ENCODE measurements at places on chromosomes 3 and 15.

DNA sequence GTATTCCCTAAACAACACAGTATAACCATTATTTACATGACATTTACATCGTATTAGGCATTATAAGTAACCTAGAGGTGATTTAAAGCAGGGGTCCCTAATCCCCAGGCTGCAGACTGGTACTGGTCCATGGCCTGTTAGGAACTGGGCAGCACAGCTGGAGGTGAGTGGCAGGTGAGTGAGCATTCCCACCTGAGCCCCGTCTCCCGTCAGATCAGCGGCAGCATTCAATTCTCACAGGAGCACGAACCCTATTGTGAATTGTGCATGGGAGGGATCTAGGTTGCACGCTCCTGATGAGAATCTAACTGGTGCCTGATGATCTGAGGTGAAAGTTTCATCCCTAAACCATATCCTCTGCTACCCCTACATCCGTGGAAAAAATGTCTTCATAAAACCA is 138.2 kb downstream of the ATP10A start:
- DNase-seq, result no peak

- DNase-seq, result no peak
These were observed 75.9 kb downstream of the CD47 start for GRCh38 chr3:108014943-108015342.

GRCh38 chr3:141386611-141387111 is 18.4 kb downstream of the ZBTB38 start:
- no peak for DNase-seq

- DNase-seq, result no peak
These were observed 477.1 kb downstream of the MAGI1 start for GRCh38 chr3:65561617-65562016.

DNA sequence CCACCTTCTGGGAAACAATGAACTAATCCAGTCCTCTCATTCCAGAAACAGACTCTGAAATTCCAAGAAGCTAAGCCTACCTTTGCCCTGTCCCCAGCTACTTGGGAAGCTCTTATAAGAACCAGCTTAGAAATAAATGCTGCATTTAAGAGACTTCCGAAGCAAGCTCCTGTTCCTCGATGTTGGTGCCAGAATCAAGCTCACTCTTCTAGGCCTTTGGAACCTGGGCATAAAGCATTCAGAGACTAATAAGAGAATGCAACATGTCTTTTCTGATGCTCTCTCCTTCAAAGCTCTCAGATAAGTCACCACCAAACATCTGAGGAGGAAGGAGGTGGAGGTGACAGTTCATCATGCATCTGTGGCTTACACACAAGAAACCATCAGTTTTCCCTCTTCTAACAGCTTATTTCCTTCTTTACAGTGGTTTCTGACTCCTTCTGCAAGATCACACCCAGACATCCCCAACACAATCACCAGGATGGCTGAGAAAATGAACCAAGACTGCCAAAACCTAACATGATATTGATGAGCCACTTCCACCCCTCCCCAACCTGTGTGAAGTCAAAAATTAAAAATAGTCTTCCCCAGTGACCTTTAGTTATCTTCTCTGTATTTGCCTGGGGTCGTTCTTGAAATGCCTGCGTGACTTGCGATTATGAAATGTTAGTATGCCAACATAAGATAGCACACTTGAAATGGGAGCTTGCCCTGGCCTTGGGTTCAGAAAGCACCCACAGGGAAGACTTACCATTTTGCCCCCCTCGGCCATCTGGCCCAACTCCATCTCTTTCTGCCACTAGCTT is 11.5 kb downstream of the ARHGEF3 start:
- no peak for DNase-seq

DNA sequence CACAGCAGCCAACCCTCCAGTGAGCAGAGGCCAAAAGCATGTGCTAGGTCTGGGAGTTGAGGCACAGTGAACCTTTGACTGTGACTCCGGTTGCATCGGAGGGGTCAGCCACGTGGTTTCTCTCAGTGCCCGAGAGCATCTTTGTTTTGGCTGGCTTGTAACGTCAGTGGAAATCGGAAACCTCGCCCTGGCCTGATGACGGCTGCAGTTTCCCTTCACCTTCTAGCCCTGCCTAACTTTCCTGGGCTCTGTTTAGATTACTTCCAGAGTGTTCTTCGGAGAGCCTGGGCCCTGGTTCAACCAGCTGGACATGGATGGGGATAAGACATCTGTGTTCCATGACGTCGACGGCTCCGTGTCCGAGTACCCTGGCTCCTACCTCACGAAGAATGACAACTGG is 56.6 kb downstream of the MESD start:
- DNase-seq, result no peak

DNA sequence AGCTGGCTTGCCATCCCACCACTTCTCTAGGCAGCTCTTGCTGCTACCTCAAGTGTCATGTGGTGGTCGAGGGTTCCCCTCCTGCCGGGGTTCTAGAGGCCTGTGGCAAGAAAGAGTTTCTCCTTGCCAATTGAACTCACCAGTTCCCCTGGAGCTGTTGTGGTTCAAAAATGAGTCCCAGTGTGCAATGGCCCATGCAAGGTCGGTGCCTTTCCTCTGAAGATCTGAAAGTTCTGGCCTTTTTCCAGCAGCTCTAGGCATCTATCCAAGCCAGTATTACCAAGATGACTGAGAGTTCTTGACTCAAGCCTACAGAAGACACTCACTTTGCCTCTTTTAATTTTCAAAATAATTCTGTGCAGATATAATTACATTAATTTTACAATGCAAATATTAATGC is 163.6 kb downstream of the KCNMB2 start:
- no peak for DNase-seq

GRCh38 chr15:65579762-65580161 is 31.2 kb downstream of the INTS14 start:
- DNase-seq, result no peak

- no peak for DNase-seq
These were observed 3.3 kb downstream of the SHISA5 start for GRCh38 chr3:48500656-48501055.

DNA sequence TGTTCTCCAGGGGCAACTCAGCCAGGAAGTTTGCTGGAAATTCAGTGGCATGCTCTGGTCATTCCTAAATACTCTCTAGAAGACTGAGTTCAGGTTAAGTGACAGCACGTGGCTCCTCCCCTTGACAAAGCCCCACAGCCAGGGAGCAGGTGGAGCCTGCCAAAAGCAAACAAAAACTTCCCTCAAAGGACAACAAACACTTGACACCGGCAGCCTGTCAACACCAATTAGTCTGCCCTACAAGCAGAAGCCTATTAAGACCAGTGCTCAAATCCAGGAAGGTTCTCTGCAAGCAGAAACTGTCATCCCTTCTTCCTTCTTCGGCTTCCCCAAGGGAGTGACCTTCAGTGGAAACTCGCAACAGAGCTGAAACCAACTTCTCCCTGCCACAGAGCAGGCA is 5.0 kb downstream of the MEX3B start:
- no peak for DNase-seq

DNA sequence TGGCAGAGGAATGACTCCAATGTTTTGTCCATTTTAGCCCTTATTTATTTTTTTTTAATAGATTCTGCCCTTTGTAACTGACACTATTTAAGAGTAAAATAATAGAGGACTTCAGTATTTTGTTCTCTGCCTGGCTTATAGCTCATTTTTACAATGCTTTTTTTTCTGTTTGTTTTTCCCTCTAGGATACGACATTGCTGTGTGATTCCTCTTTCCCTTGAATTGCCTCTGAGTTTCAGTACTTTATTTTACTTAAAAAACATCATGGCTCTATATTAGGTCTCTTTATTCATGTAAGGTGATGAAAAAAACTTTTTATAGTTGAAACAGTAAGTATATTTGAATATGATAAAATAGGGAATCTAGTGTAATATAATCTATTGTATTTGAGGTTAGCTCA is 179.1 kb downstream of the PTPRG start:
- no peak for DNase-seq

GRCh38 chr3:49164983-49165720 is 979 bp downstream of the CCDC71 start:
- DNase-seq, result no peak

DNA sequence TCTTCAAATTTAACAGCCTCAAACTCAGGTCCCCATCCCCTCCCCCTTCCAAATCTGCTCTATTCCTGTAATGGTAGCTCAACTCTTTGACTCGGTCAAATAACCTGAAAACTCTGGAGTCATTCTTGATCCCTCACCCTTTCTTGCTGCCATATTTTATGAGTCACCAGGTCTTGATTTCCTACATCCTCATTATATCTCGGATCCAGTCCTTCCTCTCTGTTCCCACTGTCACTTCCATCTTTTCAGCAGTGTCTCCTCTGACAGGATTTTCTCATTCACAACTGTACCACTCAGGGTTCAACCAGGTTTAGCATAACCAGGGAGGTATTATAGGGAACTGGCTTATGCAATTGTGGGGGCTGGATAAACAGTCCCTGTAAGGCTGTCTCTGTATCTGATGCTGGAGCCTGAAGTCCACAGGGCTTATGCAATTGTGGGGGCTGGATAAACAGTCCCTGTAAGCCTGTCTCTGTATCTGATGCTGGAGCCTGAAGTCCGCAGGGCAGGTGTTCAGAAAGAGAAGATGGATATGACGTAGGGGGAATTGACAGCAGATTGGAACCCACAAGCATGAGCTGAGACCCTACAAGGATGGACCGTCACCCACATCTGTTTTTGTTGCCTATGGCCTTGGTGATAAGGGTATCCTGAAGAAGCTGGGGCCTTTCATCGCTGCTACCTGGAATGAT is 9.1 kb upstream of the FETUB start:
- no peak for DNase-seq

DNA sequence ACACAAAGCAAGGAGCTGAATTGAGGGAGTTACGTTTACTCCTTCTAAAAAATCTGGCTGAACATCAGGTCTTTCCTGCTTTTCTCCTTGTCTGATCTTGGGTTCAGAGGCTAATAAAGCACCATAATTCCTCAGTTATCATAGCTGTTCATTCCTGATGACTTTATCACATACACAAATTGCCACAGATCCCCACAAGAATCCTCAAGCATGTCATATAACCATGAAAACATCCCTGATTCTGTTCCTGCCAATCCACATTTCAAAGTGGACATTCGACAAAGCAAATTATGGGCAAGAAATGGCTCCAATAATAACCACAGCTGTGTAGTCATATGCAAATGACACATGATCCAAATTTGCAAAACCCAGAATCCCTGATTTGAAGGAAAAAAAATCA is 321.3 kb downstream of the MEX3B start:
- DNase-seq, result no peak

- DNase-seq, result peak; percentile 44
These were observed 583 bp upstream of the C3orf49 start for GRCh38 chr3:63818282-63819150.

- DNase-seq, result no peak
These were observed 22.3 kb downstream of the CFAP161 start for GRCh38 chr15:81156324-81156723.

- no peak for DNase-seq
These were observed 40.2 kb downstream of the PBRM1 start for GRCh38 chr3:52645549-52645948.

DNA sequence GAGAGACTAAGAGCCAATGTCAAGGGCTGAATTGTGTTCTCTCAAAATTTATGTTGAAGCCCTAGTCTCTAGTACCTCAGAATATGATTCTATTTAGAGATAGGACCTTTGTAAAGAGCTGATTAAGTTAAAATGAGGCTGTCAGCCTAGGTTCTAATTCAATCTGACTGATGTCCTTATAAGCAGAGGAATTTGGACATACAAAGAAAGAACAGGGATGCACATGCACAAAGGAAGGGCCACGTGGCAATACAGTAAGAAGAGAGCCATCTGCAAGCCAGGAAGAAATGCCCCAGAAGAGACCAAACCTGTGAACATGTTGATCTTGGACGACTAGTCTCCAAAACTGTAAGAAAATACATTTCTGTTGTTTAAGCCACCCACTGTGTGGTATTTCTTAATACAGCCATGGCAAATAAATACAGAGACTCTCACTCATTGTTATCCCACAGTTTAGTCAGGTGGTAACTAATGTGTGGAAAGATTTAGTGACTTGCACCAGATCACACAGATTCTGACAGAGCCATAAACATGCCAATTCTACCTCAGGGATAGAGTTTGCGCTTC is 652.2 kb downstream of the NAALADL2 start:
- no peak for DNase-seq

- DNase-seq, result no peak
These were observed 220.3 kb upstream of the HES1 start for GRCh38 chr3:193915613-193916012.

Measured in CD14-positive monocyte (primary cell).